NCI-H1930 (cell line): ENCODE measurements at places on chromosomes 16 and 17.
A peak's percentile ranks its signal among the peaks of the same experiment; 100 is the strongest.

DNA sequence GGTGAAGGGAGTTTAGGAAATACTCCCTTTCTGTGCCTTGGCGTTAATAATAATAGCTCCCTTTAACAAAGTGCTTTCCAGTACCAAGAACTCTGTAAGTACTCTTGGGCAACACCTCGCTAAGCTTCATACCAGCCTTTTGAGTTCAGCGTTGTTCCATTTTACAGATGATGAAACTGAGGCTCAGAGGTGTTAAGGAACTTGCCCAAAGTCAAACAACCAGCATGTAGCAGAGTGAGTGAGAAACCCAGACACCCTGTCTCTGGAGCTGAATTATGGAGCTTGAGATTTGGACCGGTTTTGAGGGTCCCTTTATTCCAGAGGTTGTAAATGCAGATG lies 607 bp downstream of the KATNIP start:
- DNase-seq: no peak

GRCh38 chr17:18093616-18094408 lies 6.1 kb downstream of the DRG2 start:
- no peak for DNase-seq

DNA sequence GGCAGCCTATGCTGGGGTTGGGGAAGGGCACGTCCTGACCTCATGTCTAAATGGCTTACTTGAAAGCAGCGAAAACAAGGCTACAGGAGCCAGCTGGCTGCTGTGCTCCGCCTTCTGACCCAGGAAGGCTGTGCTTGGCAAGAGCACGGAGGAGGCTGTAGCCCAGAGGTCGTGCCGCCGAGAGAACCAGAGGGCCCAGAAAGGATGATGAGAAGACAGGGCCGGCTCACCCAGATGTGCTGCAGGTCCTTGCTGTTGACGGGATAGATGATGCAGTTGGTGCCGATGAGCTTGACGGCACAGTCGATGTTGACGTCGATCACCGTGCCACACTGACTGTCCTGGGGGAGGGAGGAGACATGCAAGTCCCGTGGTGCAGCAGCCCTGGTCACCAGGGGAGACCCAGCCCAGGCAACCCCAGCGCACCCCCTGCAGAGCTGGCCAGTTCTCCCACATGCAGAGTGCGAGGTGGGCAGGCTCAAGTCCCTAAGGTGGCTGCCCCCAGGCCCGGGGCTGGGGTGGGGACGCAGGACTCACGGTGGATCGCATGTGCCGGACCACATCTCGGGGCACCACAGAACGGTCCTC lies 20.7 kb downstream of the SPHK1 start:
- DNase-seq: no peak

GRCh38 chr16:49158029-49158642 lies 123.5 kb downstream of the CBLN1 start:
- DNase-seq: no peak

- no peak for DNase-seq
Measured at GRCh38 chr17:4504188-4504587, 5.5 kb downstream of the SPNS2 start.

DNA sequence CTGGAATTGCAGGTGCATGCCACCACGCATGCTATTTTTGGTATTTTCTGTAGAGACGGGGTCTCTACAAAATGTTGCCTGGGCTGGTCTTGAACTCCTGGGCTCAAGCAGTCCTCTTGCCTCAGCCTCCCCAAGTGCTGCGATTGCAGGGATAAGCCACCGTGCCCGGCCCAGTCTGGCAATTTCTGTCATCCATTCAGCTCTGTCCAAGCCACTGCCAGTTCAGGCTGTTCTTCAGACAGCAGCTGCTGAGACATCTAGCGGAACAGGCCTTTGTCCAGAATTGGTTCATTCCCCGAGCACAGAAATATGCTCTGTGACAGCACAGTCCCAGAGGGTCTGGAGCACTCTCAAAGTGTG lies 5.4 kb downstream of the SLC47A1 start:
- no peak for DNase-seq

DNA sequence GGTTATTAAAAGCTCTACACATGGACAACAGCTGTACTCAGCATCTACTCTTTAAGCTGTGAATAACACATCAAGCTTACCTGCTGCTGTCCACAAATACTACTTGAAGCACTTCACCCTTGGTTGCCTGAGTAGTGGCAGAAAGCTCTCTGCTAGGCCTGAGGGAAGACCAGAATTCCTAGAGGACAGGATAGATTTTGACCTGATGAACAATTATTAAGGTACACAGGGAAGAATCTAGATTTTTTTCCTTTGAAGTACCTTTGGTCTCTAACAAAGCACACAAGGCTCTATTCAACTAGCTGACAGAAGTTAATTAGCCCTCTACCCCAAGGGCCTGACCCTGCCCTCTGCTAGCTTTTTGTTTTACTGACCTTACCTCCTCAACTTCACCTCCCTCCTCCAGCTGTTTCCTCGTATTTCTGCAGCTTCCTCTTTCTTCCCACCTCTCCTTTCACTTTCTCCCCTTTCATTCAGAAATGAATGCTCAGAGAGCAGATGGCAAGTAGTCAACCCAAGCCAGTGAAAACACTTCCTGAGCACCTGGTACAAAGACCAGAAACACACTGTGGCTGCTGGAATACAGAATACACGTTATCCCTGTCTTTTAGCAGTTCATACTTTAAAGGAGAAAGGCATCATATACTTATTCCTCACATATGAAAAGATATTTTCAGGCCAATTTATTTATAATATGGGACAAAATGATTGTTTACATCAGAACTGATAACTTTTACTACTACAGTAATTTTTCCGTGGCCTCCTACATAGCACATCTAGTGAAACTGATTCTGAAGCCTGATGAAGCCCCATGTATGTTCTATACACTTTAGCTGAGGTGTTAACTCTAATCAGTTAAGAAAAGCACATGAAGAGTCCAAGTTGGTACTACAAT lies 5.7 kb upstream of the VEZF1 start:
- DNase-seq: no peak

DNA sequence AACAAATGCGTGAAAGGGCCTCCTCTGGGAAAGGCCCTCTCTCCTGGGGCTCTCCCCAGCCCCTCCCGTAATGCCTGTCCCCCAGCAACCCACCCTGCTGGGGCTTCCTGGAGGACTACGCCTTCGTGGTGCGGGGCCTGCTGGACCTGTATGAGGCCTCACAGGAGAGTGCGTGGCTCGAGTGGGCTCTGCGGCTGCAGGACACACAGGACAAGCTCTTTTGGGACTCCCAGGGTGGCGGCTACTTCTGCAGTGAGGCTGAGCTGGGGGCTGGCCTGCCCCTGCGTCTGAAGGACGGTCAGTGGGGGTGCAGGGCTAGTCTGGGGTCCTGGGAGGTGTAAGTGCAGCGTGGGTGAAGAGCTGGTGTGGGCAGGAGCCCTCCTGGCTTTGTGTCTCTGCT lies 4.9 kb downstream of the SPATA20 start:
- no peak for DNase-seq

DNA sequence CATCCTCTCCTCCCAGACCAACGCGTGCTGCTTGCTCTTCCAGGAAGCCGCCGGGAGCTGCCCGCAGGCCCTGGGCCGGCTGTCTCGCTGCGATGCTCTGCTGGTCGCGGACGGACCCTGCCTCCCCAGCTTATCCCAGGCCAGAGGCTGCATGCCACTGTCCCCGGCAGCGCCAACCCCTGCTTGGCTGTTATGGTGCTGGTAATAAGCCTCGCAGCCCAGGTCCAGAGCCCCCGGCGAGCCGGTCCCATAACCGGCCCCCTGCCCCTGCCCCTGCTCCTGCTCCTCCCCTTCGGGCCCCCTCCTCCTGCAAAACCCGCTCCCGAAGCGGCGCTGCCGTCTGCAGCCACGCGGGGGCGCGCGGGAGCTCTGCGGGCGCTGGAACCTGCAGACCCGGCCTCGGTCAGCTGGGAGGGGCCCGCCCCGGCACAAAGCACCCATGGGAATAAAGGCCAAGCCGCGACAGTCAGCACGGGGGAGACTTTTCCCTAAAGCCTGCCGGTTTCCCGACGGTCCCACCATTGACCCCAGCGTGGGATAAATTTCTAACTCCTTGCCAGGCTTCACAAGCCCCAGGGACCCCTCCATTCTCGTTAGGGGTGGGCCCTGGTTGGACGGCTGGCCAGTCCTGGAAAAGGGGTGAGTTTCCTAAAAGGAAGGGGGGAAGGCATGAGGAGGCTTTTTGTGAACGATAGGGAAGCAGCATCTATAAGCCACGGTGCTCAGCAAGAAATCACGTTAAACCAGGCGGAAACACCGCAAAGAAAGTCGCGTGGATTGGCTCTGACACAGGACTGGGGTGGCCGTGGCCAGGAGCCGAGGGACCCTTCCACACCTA lies 11.2 kb downstream of the ENPP7 start:
- DNase-seq: peak; percentile 59

DNA sequence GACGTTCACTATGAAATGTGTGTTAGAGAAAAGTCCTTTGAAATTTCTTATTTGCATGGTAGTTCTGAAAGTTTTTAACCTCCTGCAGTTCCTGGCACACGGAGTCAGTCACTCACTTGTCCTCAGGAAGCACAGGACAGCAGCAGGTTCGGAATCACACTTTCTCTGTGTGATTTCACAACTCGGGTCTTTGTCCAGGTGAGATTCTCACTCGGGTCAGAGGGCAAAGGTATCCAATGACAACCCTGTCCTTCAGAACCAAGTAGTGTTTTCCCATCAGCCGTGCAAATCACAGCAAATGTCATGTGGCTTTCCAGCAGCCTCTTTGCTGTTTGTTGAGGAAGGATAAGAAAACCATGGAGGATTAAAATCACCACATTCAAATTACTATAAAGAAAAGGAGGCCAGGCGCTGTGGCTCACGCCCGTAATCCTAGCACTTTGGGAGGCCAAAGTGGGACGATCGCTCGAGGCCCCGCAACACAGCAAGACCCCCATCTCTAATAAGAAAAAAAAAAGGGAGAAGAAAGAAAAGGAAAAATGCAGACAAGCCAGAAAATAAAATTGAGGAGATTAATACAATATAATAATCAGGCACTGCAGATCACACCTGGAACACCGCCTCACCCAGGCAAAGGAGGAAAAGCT lies 22.0 kb downstream of the ADCY9 start:
- DNase-seq: no peak

DNA sequence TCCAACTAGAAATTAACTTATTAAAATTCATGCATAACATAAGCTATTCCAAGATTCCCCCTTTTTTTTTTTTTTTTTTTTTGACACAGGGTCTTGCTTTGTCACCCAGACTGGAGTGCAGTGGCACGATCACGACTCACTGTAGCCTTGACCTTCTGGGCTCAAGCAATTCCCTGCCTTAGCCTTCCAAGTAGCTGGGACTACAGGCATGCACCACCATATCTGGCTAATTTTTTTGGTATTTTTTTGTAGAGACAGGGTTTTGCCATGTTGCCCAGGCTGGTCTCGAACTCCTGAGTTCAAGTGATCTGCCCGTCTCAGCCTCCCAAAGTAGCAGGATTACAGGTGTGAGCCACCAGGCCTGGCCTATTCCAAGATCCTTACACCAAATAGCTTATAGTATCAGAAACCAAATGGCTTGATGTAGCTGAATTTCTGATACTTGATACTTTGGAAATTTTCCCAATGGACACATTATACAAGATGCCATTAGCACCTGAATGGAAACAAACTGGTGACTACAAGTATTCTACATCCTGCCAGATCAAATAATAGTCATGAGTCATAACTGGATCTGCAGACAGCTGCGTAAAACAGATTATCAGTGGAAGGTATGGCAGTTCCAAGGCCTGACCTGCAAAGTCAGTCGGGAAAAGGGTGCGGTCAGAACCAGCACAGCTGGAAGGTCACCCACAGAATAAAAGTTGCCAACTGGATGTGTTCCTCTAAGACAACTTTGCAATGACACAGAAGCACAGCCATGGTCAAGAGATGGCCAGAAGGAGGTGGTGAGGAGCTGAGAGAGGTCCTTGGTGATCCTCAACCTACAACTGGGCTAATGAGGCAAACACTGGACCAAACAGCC lies 14.5 kb downstream of the TUBG1 start:
- no peak for DNase-seq

DNA sequence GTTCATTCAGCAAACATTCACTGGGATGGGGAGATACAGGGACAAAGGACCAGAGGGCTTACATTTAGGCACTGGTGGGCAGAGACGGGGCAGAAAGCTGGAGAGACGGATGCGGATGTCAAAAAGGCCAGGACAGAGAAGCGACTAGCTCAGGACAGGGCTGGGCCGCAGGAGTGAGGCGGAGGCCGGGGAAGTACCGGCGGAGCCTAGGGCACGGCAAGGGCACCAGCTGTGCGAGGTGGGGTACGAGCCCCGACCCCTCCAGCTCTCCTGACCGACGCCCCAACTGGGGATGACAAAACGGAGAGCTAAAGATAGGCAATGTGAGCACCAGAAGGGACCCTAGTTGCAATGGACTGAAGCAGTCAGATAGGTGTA lies 3.9 kb upstream of the SGCA start:
- DNase-seq: no peak

- DNase-seq: no peak
Measured at GRCh38 chr16:22732400-22732799, 81.6 kb upstream of the HS3ST2 start.

- no peak for DNase-seq
Measured at GRCh38 chr16:21713549-21714368, 50.0 kb downstream of the OTOA start.

- no peak for DNase-seq
Measured at GRCh38 chr16:73265124-73265837, 217.4 kb upstream of the ZFHX3 start.

DNA sequence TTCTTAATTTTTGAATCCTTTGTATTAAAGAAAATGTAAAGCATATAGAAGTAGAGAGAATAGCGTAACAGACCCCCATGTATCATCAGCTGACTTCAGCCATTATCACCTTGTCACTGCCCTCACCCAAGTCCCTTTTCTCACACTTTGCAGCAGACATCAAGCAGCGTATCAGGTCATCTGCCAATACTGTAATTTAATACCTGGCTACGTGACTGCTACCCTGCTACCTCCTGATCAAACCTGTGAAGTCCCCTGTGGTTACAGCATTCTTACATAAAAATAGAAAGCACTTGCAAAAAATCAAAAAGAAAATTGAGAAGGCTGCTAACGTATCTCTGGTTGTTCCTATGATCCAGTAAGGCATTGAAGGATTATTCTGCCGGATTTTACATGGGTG lies 96.4 kb downstream of the PLCG2 start:
- no peak for DNase-seq

GRCh38 chr17:69069226-69069750 lies 8.6 kb upstream of the ABCA9 start:
- DNase-seq: no peak

- no peak for DNase-seq
Measured at GRCh38 chr16:78303946-78304345, 204.5 kb downstream of the WWOX start.

- DNase-seq: no peak
Measured at GRCh38 chr16:19518388-19518787, 3.5 kb downstream of the GDE1 start.

GRCh38 chr16:2981899-2982250 lies 1.6 kb upstream of the PKMYT1 start:
- DNase-seq: no peak
